ENCODE measurements at places on chromosomes 5 and 9. TPM values are rescaled to one million over a fixed set of nuclear protein-coding genes. Genes with fewer than 3 reads are reported as not detected.

DNA sequence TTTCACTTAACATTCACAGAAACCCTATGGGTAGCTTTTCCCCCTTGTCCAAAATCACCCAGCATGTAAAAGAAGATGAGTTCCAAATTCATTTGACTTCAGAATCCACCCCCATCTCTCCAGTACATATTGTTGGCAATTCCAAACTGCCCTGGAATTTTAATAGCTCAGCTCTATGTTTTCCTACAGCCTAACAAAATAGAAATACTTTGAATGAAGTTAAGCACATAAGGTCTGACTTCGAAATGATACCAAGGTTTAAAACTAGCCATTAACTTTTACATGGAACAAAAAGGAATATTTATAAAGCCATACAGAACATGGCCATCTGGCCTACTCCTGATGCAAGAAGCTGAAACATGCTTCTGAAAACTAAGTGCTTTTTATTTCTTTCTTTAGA lies 634.3 kb downstream of the PDE4D start:
- no peaks in the 10 kb centered on the region for H3K36me3 ChIP-seq
- no peak for DNase-seq

- no peak overlapping the region for H3K27ac ChIP-seq
- H3K36me3 ChIP-seq: no peaks in the 10 kb centered on the region
- H3K4me3 ChIP-seq: no peak overlapping the region
- no peaks in the 10 kb centered on the region for H3K27me3 ChIP-seq
- no peak for DNase-seq
- H3K4me1 ChIP-seq: peaks cover 80% of the 10 kb centered on the region
Measured at GRCh38 chr9:81598123-81598497, 91.2 kb downstream of the TLE1 start.

Gene TSSK1B
- total RNA-seq: not detected

Gene PKD2L2
- not detected for total RNA-seq

GRCh38 chr9:5587024-5587423 lies 41.9 kb upstream of the RIC1 start:
- DNase-seq: no peak
- H3K4me3 ChIP-seq: no peak overlapping the region
- H3K36me3 ChIP-seq: no peaks in the 10 kb centered on the region
- H3K27ac ChIP-seq: no peak overlapping the region

GRCh38 chr5:84354101-84354500 lies 30.6 kb downstream of the EDIL3 start:
- no peaks in the 10 kb centered on the region for H3K36me3 ChIP-seq
- H3K4me1 ChIP-seq: no peaks in the 10 kb centered on the region
- DNase-seq: no peak

- H3K27me3 ChIP-seq: no peaks in the 10 kb centered on the region
Measured at GRCh38 chr9:33023661-33024060, 1.4 kb upstream of the DNAJA1 start.

- DNase-seq: no peak
- peak overlapping the region; percentile 91 for H3K27ac ChIP-seq
- H3K27me3 ChIP-seq: peaks cover 5% of the 10 kb centered on the region
- no peaks in the 10 kb centered on the region for H3K36me3 ChIP-seq
Measured at GRCh38 chr9:130172858-130173665, 858 bp downstream of the NCS1 start.

- H3K27me3 ChIP-seq: no peaks in the 10 kb centered on the region
- H3K27ac ChIP-seq: no peak overlapping the region
- peak; percentile 84 for DNase-seq
- no peaks in the 10 kb centered on the region for H3K4me1 ChIP-seq
- H3K4me3 ChIP-seq: no peak overlapping the region
- H3K36me3 ChIP-seq: no peaks in the 10 kb centered on the region
Measured at GRCh38 chr5:6902597-6902996, 189.4 kb downstream of the TENT4A start.

Gene AMBP
- not detected for total RNA-seq

DNA sequence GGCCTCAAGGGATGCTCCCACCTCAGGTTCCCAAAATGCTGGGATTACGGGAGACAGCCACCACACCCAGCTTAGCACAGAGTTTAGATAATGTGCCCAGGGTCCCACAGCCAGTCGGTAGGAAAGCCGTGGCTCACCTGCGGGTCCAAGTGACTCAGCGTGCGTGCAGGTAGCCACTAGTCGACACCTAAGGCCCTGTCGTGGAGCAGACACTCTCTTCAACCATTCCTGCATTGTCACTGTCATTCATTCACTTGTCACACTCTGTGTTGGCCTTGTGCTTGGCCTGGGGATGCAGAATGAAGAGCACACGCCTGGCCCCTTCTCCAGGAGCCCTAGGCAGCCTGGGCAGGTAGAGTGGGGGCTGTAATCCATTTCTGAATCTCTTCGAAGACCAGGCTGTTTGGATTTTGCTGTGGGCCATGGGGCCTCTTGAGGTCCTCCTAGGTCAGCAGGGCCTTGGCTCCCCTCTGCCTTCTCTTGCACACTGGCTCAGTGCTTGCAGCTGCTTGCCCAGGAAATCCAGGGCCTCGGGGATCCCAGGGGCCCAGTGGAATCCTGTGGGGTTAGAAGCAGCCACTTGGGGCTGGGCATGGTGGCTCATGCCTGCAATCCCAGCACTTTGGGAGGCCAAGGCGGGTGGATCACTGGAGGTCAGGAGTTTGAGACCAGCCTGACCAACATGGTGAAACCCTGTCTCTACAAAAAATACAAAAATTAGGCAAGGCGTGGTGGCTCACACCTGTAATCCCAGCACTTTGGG lies 6.1 kb upstream of the AIF1L start:
- peaks cover 6% of the 10 kb centered on the region for H3K27me3 ChIP-seq
- no peak for DNase-seq
- no peak overlapping the region for H3K4me3 ChIP-seq
- no peaks in the 10 kb centered on the region for H3K36me3 ChIP-seq
- H3K27ac ChIP-seq: no peak overlapping the region

DNA sequence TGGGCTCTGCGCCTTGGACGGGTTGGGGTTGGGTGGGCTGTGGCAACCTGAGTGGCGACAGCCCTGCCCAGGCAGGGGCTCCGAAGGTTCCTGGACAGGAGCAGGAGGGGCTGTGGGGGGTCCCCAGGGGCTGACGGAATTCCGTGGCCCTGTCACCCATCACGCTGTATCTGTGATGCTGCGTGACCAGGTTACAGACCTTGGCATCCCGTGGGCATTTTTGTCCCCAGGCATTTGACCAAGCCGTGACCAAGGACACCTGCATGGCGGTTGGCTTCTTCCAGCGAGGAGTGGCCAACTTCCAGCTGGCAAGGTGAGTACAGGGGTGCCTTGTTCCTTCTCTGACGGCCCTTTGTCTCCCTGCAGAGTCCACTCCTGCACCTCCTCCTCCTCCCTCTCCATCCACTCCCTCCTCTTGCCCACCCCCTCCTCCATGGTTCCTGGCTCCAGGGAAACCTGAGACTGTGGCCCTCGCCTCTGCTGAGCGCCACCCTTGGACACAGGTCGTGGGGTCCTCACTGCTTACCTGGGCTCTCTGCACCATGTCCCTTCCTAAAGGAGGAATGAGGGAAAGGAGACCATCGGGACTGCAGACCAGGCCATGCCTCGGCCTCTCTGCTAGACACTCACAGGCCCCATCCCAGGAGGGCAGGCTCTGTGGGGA lies 3.0 kb downstream of the NOXA1 start:
- H3K36me3 ChIP-seq: no peaks in the 10 kb centered on the region
- H3K27ac ChIP-seq: no peak overlapping the region
- no peaks in the 10 kb centered on the region for H3K27me3 ChIP-seq
- DNase-seq: no peak
- H3K4me3 ChIP-seq: no peak overlapping the region

DNA sequence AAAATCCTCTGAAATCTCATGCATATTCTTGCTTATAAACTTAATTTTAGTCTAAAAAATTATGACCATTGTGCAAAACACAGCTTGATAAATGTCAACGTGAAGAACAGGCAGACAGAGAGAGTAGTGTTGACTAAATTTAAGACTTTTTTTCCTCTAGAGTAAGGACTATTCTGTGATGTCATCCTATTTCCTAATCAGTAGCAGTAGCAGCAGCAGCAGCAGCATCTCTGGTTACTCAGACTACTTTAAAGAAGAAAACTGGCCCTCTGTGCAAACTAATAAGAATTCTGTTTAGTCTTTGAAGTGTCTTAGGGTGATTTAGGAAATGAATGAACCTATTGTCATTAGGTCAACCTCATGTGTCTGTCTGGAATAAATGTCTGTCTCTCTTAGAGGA lies 403.0 kb downstream of the HINT1 start:
- no peak for DNase-seq
- H3K4me1 ChIP-seq: no peaks in the 10 kb centered on the region
- H3K36me3 ChIP-seq: no peaks in the 10 kb centered on the region
- no peak overlapping the region for H3K27ac ChIP-seq
- H3K27me3 ChIP-seq: no peaks in the 10 kb centered on the region

GRCh38 chr5:139394654-139395566 lies at the start of gene PROB1:
Gene PROB1 (minus strand): TSS chr5:139395104. CDS start chr5:139395081, 23 bp downstream.
- H3K27me3 ChIP-seq: peaks cover 7% of the 10 kb centered on the region
- DNase-seq: no peak
- H3K36me3 ChIP-seq: no peaks in the 10 kb centered on the region
- peak within 1 kb of the TSS; percentile 79 for H3K27ac ChIP-seq
- peak within 1 kb of the TSS; percentile 61 for H3K4me3 ChIP-seq
- H3K4me1 ChIP-seq: peaks cover 43% of the 10 kb centered on the region

Gene CD274
- 2.5 TPM for total RNA-seq

GRCh38 chr5:38734353-38734752 lies 111.5 kb upstream of the OSMR start:
- DNase-seq: peak; percentile 72
- no peaks in the 10 kb centered on the region for H3K4me1 ChIP-seq
- H3K27ac ChIP-seq: no peak overlapping the region
- H3K36me3 ChIP-seq: no peaks in the 10 kb centered on the region
- no peak overlapping the region for H3K4me3 ChIP-seq

- peaks cover 14% of the 10 kb centered on the region for H3K4me1 ChIP-seq
- no peaks in the 10 kb centered on the region for H3K27me3 ChIP-seq
- H3K36me3 ChIP-seq: no peaks in the 10 kb centered on the region
- peak overlapping the region; percentile 10 for H3K27ac ChIP-seq
- no peak for DNase-seq
Measured at GRCh38 chr9:81844131-81844567, 84.1 kb upstream of the SPATA31D4 start.

DNA sequence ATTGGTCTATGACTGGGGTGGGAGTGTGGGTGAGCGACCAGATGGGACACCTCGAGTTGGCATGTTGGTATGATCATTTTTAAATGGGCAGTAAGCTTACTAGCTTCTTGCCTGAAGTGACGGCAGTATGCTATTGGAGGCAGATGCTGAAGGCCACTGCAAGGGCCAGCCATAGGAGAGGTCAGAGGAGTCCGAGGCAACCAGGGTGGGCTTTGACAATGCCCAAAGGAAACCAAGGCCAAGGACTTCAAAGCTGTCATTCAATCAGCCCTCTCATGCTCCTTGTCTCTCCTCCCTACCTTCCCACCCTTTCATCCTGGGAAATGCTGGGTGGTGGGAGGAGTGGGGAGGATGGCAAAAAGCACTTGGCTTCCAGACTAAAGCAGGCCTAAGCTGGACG lies 57.1 kb upstream of the GLRX start:
- H3K4me1 ChIP-seq: no peaks in the 10 kb centered on the region
- DNase-seq: no peak
- no peaks in the 10 kb centered on the region for H3K36me3 ChIP-seq
- no peak overlapping the region for H3K27ac ChIP-seq

GRCh38 chr9:72933730-72934665 lies 18.9 kb downstream of the ALDH1A1 start:
- no peaks in the 10 kb centered on the region for H3K27me3 ChIP-seq
- H3K27ac ChIP-seq: no peak overlapping the region
- no peak for DNase-seq

Gene RXRA
- total RNA-seq: 77.2 TPM

DNA sequence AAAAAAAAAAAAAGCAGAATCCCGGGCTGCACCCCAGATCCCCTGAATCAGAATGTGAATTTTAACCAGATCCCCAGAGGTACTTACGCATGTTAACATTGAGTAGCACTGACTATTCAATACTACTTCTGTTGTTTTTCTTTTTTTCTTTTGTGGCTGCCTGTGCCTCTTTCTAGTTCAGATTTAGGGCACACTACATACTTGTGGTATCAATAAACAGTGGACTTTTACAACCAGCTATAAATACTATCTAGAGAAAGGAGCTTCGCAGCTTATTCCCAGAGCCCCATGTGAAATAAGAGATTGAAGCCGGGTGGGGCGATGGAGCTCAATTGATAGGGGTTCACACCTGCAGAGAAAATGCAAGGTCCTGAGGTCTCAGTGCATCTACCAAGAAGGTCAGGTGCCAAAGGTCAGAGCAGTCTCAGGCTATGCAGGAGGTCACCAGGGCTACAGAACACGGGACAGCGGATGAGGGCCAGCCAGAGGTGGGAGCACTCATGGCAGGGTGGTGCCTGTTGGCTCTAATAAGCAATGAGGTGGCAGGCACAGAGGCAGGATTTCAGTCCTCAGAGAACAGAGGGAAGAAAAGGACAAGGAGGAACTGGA lies 22.3 kb downstream of the WWC1 start:
- no peaks in the 10 kb centered on the region for H3K27me3 ChIP-seq
- DNase-seq: no peak
- H3K4me3 ChIP-seq: no peak overlapping the region
- H3K36me3 ChIP-seq: no peaks in the 10 kb centered on the region
- peaks cover 9% of the 10 kb centered on the region for H3K4me1 ChIP-seq

- H3K4me3 ChIP-seq: peak overlapping the region; percentile 30
- no peaks in the 10 kb centered on the region for H3K36me3 ChIP-seq
- no peaks in the 10 kb centered on the region for H3K27me3 ChIP-seq
- no peaks in the 10 kb centered on the region for H3K4me1 ChIP-seq
- no peak overlapping the region for H3K27ac ChIP-seq
- DNase-seq: no peak
Measured at GRCh38 chr9:87445646-87446045, 52.0 kb upstream of the DAPK1 start.

Gene GOLM1
- 7.6 TPM for total RNA-seq

DNA sequence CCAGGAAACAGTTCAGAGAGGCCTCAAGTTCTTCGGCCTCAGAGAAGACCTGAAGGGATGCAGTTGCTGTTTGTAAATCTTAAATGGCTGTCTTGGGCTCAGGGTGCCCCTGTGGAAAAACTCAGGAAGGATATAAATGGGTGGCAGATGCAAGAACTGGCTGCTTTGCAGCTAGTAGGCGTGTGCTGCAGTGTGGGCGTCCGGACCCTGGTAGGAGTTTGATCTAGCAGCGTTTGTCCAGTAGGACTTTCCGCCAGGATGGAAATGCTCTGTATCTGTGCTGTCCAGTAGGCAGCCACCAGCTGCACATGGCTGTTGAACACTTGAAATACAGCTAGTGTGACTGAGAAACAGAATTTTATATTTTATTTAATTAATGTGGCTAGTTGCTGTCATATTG lies 7.7 kb downstream of the CDX1 start:
- peaks cover 2% of the 10 kb centered on the region for H3K4me1 ChIP-seq
- H3K27ac ChIP-seq: no peak overlapping the region
- no peak for DNase-seq
- H3K27me3 ChIP-seq: peaks cover 8% of the 10 kb centered on the region
- no peak overlapping the region for H3K4me3 ChIP-seq

Gene FAM13B
- total RNA-seq: 52.4 TPM

Gene TCOF1
- 29.8 TPM for total RNA-seq

Measured in esophagus muscularis mucosa (tissue), 4 donors.